CD4-positive, alpha-beta T cell treated with Interleukin-4 for 4 hours (primary cell): ENCODE measurements at places on chromosomes 13 and 19.
A peak's percentile ranks its signal among the peaks of the same experiment; 100 is the strongest.

GRCh38 chr13:94327318-94327717 is 152.2 kb downstream of the DCT start:
- DNase-seq: peak; percentile 29

DNA sequence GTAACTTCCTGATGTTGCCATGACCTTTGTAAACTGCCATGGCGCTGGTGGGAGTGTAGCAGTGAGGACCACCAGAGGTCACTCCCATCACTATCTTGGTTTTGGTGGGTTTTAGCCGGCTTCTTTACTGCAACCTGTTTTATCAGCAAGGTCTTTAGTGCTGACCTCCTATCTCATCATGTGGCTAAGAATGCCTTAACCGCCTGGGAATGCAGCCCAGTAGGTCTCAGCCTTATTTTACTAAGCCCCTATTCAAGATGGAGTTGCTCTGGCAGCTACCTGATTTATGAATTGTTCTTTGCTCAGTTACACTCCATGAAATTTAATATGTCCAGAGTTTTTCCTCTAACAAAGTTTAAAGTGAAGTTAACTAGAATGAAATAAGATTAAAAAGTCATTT is 4.6 kb upstream of the EPS15L1 start:
- DNase-seq: no peak

GRCh38 chr13:102460806-102461205 is 59.0 kb upstream of the FGF14 start:
- no peak for DNase-seq

DNA sequence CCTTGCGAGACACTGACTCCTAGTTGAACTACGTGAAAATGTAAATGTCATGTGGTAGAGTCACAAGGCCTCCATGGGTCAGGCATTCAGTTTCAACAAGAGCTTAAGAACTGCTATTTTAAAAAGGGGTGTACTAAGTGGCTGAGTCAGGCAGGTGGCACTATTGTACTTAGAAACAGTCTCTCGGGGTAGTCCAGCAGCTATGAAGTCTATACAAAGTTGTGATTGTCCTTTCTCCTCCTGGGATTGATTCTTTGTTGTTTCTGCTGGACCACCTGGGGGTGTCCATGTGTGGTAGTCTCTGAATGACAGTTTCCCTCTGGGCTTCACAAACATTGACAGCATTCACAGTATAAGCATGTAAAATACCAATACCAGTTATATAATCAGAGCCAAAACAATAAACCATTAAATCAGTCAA is 33.0 kb downstream of the UGGT2 start:
- no peak for DNase-seq

DNA sequence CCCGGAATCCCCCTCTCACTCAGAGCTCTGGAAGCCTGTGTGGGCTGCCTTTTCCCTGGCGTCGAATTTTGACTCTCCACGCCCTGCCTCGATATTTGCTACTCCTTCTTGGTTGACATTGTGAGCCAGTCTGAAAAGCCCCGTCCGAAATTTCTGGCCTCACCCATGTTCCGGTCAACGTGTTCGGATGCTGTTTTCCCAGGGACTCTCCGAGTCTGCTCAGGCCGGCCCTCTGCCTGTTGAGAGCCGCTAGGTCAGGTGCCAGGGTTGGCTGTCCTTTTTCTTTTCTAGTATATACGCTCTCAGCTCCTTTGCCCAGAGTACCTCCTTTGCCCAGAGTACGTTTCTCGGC is 6.8 kb upstream of the DGKH start:
- no peak for DNase-seq

DNA sequence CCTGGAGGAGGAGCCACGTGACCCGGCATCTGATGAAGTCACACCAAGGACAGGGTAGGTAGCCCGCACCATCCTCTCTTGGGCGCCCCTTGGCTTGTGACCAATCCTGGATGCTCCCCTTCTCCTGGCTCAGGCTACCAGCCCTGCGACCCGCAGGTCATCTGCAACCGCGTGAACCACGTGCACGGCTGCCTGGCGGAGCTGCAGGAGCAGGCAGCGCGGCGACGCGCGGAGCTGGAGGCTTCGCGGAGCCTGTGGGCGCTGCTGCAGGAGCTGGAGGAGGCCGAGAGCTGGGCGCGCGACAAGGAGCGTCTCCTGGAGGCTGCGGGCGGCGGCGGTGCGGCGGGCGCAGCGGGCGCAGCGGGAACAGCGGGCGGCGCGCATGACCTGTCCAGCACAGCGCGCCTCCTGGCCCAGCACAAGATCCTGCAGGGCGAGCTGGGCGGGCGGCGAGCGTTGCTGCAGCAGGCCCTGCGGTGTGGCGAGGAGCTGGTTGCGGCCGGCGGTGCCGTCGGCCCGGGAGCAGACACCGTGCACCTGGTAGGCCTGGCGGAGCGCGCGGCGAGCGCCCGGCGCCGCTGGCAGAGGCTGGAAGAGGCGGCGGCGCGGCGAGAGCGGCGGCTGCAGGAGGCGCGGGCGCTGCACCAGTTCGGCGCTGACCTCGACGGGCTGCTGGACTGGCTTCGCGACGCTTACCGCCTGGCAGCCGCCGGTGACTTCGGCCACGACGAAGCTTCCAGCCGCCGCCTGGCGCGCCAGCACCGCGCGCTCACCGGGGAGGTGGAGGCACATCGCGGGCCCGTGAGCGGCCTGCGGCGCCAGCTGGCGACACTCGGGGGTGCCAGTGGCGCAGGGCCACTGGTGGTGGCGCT is 45.9 kb downstream of the SPTBN4 start:
- DNase-seq: no peak

GRCh38 chr19:10835089-10835753 is 791 bp downstream of the TMED1 start:
- no peak for DNase-seq

DNA sequence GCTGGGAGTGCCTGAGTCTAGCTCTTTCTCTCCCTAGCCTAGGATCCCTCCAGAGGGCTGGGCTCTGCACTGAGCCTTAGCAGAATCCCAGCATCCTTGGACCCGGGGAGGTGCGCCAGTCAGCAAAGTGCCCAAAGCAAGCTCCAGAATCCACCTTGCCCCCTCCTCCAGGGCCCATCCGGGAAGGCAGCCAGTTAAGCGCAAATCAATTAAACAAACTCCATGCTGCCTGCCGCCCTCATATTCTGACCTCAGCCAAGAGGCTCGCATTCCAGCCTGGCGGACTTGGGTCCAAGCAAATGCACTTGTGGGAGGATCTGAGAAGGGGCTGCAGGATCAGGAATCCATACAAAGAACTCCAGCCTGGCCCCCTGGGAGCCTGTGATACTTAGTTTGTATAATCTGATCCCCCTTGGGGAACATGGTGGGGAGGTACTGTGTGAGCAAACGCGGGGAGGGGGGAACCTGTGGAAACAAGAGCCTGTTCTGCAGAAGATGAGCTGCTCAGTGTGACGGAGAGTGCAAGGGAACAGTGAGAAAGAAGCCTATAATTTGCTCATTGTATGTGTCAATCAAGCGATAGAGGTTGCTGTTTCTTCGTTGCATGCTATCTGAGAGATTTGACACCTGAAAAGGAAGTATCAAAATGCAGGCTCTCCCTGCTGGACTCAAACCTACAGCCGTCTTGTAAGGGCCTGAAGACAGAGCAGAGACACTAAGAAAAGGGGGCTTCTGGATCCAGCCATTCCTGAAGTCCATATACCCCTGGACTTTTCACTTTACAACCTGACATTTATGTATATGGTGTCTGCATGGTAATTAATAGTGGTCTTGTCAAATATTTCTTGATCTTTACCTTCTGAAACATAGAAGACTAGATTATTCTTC is 29.4 kb downstream of the ZNRF4 start:
- DNase-seq: no peak

DNA sequence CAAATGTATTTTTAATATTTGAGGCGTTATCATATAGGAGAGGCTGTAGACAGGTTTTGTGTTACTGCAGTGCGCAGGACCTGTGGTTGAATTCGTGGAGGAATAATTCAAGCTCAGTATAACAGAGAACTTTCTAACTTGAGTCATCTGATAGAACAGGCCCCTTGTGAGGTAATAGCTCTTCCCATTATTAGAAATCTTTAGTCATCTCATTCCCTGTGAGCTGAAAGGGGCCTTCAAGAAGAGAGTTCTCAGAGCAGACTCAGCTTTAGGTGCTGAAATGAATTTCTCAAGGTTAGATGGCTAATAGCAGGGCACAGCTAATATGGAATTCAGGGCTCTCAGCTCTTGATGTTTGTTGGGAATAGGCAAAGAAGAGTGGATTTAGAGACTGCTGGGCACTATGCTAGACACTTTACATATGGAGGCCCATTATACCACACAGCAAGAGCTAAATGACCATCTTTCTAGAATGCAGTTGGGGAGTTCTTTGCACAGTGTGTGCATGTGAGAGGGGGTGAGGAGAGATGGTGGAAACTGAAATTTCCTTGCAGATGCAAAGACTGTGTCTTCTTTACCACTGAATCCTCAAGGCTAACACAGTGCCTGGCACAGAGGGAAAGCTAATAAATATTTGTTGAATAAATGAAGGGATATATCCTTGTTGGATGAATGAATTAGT is 89.5 kb downstream of the DGKH start:
- no peak for DNase-seq

DNA sequence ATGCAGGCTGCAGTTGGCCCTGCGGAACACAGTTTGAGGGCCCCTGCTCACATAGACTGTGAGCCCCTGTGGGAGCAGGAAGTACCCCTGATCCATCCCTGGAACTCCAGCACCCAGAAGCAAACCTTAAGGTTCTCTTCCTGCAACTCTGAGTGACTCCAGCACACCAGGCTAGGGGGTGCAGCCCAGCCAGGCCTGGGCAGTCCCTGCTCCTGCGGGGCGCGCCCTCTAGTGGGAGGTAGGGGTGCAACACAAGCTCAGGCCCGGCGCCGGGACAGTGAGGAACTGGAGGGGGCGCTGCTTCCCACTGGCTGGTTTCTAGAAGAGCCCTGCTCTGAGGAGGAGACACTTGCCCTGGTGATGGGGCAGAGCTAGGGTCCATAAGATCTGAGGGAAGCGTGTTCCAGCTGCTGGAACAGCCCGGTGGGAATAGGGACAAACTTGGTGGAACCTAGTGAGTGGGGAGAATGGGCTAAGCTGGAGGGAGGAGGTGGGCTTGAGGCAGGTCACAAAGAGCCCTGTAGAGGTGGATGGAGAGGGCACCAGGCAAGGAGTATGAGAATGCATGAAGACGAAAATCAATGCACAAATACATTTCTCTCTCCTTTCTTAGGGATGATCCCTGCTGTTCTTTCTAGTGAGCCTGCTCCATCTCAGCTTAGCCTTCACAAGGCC is 5.0 kb downstream of the ZSCAN5A start:
- peak; percentile 25 for DNase-seq
